ENCODE measurements at places on chromosomes 2 and 18.

DNA sequence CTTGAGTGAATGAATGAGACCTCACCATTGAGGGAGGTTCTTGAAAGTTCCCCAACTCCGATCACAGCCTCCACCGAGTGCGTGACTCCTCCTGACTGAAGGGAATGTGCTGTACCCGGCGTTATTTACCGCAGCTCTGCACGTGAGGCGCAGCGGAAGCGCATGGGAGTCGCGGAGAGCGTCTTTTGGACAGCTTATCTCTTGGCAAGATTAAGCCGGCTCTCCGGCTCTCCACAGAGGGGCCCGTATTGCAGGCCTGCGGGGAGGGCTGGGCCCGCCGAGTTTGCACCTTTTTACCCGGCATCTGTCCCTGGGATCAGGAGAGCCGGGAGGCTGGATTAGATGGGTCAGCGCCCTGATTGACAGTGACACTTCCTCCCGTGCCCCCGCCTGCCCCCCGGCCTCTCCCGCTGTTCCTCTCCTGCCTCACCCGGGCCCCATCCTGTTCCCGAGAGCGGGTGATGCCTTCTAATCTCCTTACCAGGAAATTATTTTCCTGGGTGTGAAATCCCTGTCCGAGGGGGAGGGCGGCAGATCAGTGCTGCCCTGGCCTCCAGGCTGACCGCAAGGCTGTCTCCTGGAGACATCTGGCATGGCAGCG lies 176.3 kb downstream of the INHBB start:
- 0 out of 2 replicates have a peak, but pooled peaks cover 1% of the 10 kb centered on the region for H3K4me1 ChIP-seq
- no peaks in the 10 kb centered on the region for H3K36me3 ChIP-seq
- H3K4me3 ChIP-seq, result no peak overlapping the region
- H3K27me3 ChIP-seq, result peaks cover 55% of the 10 kb centered on the region

GRCh38 chr2:62774555-62775366 lies 69.2 kb downstream of the EHBP1 start:
- H3K27me3 ChIP-seq, result no peaks in the 10 kb centered on the region
- no peaks in the 10 kb centered on the region for H3K4me1 ChIP-seq
- no peaks in the 10 kb centered on the region for H3K36me3 ChIP-seq
- H3K27ac ChIP-seq, result no peak overlapping the region
- H3K4me3 ChIP-seq, result no peak overlapping the region
- peak; percentile 63 for DNase-seq

GRCh38 chr2:5942204-5942603 lies 250.0 kb downstream of the SOX11 start:
- DNase-seq, result no peak
- H3K27me3 ChIP-seq, result no peaks in the 10 kb centered on the region
- H3K4me1 ChIP-seq, result no peaks in the 10 kb centered on the region
- no peaks in the 10 kb centered on the region for H3K36me3 ChIP-seq
- H3K4me3 ChIP-seq, result no peak overlapping the region

GRCh38 chr18:54647176-54647575 lies 56.1 kb downstream of the DYNAP start:
- no peak overlapping the region for H3K27ac ChIP-seq
- DNase-seq, result peak; percentile 4
- peaks cover 1% of the 10 kb centered on the region for H3K27me3 ChIP-seq
- H3K36me3 ChIP-seq, result no peaks in the 10 kb centered on the region

DNA sequence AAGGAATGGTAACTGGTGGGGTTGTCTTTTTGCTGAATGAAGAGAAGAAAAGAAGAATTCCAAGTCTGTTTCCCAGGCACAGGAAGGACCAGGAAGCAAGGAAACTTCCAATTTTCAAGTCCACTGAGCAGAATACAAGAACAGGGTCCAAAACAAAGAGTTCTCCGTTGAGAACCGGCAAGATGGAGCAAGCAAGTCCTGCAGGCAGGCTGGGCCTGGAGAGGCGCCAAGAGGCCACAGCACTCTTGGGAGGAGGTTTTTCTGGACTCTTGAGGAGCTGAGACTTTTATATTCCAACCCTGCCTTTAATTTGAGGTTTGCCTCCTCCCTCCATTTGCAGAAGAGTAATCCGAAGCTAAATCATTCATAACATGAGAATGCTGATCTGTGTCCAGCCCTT lies 224.5 kb downstream of the IKZF2 start:
- DNase-seq, result no peak
- no peaks in the 10 kb centered on the region for H3K36me3 ChIP-seq
- H3K27me3 ChIP-seq, result no peaks in the 10 kb centered on the region
- no peak overlapping the region for H3K4me3 ChIP-seq
- peaks cover 5% of the 10 kb centered on the region for H3K4me1 ChIP-seq

All from IMR-90 (cell line).